Ureter (tissue), 1 donor: ENCODE measurements at places on chromosomes 3 and 15.

GRCh38 chr15:75597667-75598341, 18.7 kb upstream of the PTPN9 start:
- DNase-seq, result no peak

DNA sequence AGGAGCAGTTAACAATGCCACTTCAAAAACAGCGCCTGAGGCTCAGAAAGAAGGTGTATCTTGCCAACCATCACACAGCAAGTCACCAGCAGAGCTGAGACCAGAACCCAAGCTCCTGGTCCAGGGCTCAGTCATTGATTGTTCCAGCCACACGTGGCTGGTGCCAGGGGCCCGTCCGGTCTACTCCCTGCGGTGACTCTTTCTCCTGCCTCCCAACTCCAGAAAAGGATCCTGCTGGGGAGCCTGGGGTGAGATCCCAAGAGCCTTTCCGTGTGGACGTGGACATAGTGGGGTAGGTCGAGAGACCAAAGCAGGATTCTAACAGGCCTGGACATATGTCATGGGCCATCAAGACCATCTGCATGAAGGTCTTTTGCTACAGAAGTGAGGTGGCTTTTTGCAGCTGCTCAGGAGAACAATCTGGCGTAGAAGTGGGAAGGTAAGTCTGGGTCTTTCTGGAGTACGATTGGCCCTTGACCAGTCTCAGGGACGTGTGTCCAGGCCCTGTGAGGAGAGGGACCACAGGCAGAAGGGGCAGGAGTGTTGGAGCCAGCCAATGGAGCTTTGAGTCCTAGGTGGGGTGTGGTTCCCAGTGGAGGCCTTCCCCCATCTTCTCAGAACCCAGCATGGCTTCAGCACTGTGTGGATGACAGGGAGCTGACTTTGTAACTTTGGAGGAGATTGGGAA, 105.4 kb downstream of the HMG20A start:
- no peak for DNase-seq

DNA sequence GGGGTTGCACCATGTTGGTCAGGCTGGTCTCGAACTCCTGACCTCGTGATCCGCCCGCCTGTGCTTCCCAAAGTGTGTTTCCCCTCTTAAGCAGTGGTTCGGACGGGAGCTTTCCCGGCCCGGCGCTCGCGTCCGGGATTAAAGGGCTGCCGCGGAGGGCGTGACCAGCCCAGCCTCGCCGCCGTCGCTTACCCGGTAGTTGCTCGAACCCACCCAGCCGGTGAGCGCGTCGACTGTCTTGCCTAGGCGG, 513 bp downstream of the CLASP2 start:
- DNase-seq, result peak; percentile 59

DNA sequence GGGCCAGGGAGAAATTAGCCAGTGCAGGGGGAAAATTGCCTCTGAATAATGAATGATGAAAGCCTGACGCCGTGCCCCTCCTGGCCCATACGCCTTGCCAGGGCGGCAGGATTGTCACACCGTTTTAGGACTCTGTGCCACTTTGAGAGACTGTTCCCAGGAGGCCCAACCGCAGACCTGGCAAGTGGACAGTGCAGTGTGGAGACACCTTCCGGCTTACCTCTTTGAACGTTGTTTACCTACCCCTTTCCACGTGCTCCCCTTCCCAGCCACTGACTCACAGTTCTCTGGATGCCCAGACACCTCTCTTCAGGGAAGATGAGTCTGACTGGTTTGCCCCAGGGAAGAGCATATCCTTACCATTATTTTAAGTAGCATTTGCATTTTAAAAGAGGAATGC, 84.0 kb upstream of the PXYLP1 start:
- no peak for DNase-seq

DNA sequence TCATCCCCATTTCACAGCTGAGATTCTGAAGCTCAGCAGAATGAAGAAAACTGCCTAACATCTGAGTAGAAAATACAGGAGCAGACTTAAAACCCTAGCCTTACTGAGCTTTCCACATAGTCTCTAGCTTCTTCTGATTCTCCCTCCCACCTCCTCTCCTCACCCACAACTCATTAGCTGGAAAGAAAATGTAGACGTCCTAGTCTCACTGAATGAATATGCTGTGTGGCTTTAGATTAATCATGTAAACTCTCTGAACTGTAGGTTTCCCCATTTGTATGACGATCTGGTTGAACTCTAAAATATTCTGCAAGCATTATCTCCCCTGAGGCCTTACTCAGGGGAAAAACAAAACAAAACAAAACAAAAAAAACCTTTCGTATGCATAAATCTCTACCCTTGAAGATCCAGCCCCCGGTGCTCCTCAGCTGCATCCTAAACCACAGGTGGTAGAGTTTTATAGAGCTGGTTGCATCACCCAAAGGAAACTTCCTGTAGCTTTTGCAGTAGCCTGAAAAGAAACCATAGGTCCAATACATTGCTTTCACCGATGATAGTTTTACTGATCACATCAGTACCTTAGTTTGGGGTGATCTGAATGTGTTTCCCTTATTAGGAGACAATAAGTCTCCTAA, 40.6 kb downstream of the FOXB1 start:
- no peak for DNase-seq

- DNase-seq, result no peak
Observed at GRCh38 chr3:65342084-65342683, 654.4 kb upstream of the ADAMTS9 start.

DNA sequence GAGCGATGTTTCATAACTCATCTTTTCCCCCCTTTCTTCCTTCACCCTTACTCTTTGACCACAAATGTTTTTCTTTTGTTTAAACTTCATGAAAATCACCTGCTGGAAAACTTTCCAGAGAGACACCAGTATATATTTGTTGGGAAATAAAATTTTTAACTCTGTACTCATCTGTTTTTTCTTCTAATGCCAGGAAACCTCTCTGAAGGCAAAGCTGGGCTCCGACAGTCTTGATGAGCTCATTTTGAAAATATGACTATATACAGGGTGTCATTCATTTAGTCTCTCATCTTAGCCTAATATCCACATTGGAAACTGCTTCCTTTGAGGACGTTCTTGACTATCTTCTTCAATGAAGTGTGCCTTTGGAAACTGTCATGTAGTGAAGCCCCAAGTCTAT, 339.6 kb upstream of the ROBO2 start:
- DNase-seq, result no peak

GRCh38 chr3:79337798-79338197, 430.0 kb downstream of the ROBO1 start:
- DNase-seq, result no peak

GRCh38 chr3:59235634-59236012, 185.8 kb upstream of the CFAP20DC start:
- DNase-seq, result no peak

GRCh38 chr3:117380631-117381030, 671.1 kb downstream of the TUSC7 start:
- DNase-seq, result no peak

GRCh38 chr3:152040319-152040718, 166.9 kb downstream of the SUCNR1 start:
- no peak for DNase-seq

- DNase-seq, result no peak
Observed at GRCh38 chr15:68910816-68911215, 19.5 kb upstream of the SPESP1 start.

- no peak for DNase-seq
Observed at GRCh38 chr15:65312400-65312916, 8.0 kb downstream of the RNU5B-1 start.

- DNase-seq, result no peak
Observed at GRCh38 chr3:160450846-160451245, 1.3 kb upstream of the TRIM59 start.

DNA sequence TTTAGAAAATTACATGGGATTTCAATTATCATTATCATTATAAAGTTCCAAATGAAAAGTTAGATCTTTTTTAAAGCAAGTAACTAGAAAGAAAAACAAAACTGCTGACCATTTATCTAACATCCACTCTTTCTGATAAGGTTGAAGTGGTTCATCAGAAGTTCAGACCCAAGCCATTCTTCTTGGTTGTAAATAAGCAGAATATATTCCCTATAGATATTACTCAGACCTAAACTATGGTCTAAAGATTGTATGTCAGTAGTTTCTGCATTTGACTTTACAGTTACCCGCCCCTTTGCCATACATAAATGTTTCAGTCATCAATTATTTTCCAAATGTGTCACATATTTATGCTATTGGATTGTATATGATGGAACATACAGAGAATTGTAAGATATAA, 136.7 kb downstream of the PLOD2 start:
- no peak for DNase-seq

GRCh38 chr3:126678693-126679317, 23.9 kb upstream of the TXNRD3 start:
- no peak for DNase-seq
